DND-41 (cell line): ENCODE measurements at places on chromosomes 6 and 20.

GRCh38 chr6:51930602-51931001, 156.8 kb downstream of the PKHD1 start:
- no peaks in the 10 kb centered on the region for H3K27me3 ChIP-seq
- DNase-seq: peak; percentile 71
- no peak overlapping the region for H3K4me3 ChIP-seq

GRCh38 chr6:166906376-166907044, 49.8 kb downstream of the RNASET2 start:
- no peak for DNase-seq
- no peak overlapping the region for H3K27ac ChIP-seq

- no peak overlapping the region for H3K4me3 ChIP-seq
- peaks cover 6% of the 10 kb centered on the region for H3K27me3 ChIP-seq
- no peaks in the 10 kb centered on the region for H3K36me3 ChIP-seq
Observed at GRCh38 chr6:87742106-87742505, 40.1 kb upstream of the AKIRIN2 start.

DNA sequence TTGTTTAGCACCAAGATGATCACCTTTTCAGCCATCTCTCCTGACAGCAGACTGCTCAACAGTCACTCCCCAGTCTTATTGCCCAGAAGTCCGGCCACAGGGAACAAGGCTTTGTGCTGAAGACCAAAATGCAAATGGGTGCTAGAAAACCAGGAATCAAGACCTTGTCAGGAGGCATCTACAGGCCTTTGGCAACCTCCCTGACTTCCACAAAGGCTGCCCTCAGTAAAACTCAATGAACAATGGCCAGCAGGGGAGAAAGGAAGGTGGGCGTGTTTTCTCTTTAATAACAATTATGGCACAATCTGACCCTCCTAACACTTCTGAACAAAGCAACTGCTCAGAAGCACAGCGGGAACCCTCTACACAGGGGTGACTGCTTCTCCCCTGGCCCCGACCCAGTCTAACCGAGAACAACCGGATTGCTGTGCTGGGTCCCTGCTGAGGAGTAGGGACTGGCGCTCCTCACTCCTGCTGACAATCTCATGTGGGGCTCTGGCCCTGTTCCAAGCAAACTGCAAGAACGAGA, 41.6 kb downstream of the PLCG1 start:
- H3K36me3 ChIP-seq: peaks cover 49% of the 10 kb centered on the region
- H3K4me3 ChIP-seq: no peak overlapping the region
- no peaks in the 10 kb centered on the region for H3K27me3 ChIP-seq
- DNase-seq: no peak

GRCh38 chr6:34536251-34536958, 19.7 kb downstream of the SPDEF start:
- no peak overlapping the region for H3K27ac ChIP-seq
- no peak for DNase-seq
- no peak overlapping the region for H3K4me3 ChIP-seq
- H3K27me3 ChIP-seq: no peaks in the 10 kb centered on the region

GRCh38 chr6:139820210-139820609, 445.8 kb upstream of the CITED2 start:
- H3K4me1 ChIP-seq: no peaks in the 10 kb centered on the region
- no peak overlapping the region for H3K4me3 ChIP-seq
- H3K27me3 ChIP-seq: no peaks in the 10 kb centered on the region

- H3K4me3 ChIP-seq: no peak within 1 kb of the TSS
- H3K4me1 ChIP-seq: no peaks in the 10 kb centered on the region
- no peak for DNase-seq
- no peaks in the 10 kb centered on the region for H3K36me3 ChIP-seq
- H3K27ac ChIP-seq: no peak within 1 kb of the TSS
- H3K27me3 ChIP-seq: peaks cover 23% of the 10 kb centered on the region
Observed at GRCh38 chr6:138107078-138107751, at the start of gene PERP. Gene PERP (minus strand): TSS chr6:138107419. CDS start chr6:138107340, 79 bp downstream.
